ENCODE measurements at places on chromosomes 1 and 21. TPM values are rescaled to one million over a fixed set of nuclear protein-coding genes. Genes with fewer than 3 reads are reported as not detected.

DNA sequence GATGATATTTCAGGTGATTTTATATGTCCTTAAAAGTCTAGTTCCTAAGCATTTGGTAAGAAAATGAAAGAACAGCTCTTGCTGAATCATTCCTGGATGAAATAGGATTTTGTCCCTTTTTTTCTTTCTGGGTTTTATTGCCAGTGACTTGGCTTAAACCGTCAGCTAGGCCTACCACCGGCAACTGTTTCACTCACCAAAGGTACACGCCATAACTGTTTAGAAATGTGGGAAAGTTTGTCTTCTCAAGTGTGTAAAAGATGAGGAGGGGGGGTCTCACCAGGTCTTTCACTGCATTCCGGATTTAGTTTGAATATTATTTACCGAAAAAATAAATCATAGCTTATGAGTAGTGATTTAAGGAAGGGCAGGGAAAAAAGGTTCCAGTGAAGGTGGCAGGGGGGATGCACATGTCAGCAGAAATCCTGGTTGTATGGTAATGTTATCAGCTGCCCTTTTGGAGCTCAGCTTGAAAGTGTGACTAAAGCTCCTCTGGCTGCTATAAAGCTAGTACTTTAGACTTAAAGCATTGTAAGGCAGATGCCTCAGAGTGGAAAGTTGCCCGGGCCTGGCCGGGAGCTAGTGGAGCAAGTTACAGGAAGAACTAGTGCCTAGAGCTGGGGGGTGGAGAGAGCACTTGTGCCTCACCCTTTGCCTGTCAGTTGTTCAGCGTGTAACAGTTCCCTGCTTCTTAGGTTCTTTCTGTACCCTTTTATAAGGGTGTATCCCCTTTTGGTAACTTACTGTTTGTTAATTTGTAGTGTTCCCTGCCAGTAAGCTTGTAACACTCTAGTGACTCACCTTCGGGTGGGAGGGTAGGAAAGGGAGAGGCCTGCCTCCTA lies 3.1 kb downstream of the ATP1A1 start:
- DNase-seq: peak; percentile 86

- no peak for DNase-seq
Observed at GRCh38 chr1:167713330-167714081, 8.3 kb upstream of the MPZL1 start.

ITLN2 gene
- total RNA-seq: not detected

- no peak for DNase-seq
Observed at GRCh38 chr1:207882692-207883091, 28.2 kb downstream of the CD34 start.

DNA sequence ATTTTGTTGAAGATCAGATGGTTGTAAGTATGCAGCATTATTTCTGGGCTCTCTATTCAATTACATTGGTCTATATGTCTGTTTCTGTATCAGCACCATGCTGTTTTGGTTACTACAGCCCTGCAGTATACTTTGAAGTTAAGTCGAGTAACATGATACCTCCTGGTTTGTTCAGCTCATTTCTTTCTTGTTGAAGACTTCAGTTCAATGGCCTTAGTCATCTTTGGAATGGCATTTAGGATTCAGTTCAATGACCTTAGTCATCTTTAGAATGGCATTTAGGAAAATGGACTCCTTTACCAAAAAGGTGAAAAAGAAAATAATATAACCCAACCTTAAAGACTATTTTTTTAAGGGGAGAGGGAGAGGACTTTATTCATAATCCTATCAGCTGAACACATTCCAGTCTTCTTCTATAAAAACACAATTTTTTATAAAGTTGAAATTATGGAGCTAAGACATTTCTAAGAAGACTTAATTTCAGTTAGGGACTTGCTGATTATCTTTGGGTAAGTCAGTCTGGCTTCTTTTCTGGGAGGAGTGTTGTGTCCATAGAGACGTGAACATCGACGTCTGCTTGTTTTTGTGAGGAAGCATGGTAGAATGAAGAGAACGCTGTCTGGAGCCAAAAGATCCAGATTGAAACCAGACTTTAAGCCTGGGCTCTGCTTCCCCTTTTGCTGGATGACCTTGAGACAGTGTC lies 48.3 kb downstream of the DDR2 start:
- DNase-seq: peak; percentile 75

GRCh38 chr1:23167353-23168078 lies 1.1 kb downstream of the LUZP1 start:
- DNase-seq: no peak

GRCh38 chr1:18946550-18947381 lies 9.7 kb downstream of the IFFO2 start:
- no peak for DNase-seq

GRCh38 chr1:241479294-241479693 lies 40.3 kb downstream of the FH start:
- no peak for DNase-seq

DNA sequence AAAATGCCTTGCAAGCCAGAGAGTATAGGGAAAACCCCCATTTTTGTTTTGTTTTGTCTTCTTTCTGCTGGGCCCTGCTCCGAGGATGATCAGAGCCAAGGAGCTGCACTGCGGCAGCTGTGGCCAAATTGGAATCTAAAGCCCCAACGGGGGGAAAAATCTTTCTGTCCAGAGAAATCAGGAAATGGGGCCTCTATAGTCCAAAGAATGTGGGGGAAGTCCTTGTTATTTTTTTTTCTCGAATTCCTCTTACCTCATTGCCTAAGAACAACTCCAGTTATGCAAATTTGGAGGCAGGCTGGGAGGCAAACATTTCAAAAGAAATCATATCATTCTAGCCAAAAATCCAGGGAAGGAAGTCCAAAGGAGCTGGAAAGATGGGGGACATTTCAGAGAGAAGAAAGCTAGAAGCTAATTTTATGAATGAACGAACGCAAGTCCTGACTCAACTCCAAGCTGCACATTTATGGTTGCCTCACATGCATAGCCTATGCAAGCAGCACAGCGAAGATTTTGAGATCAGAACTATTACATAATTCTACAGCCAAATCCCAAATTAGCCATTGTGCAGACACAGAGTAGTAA lies 263.2 kb downstream of the KCTD3 start:
- no peak for DNase-seq

GRCh38 chr21:42231756-42232155 lies 12.8 kb downstream of the ABCG1 start:
- no peak for DNase-seq

PODN gene
- not detected for total RNA-seq

FCER1A gene
- not detected for total RNA-seq

UBIAD1 gene
- 21.2 TPM for total RNA-seq

GRCh38 chr1:42138586-42138985 lies 14.6 kb upstream of the GUCA2B start:
- DNase-seq: no peak

LRRC53 gene
- total RNA-seq: not detected

DCLRE1B gene
- 14.9 TPM for total RNA-seq

TMEM269 gene
- 0.03 TPM for total RNA-seq

- peak; percentile 57 for DNase-seq
Observed at GRCh38 chr1:36156329-36157114, 562 bp downstream of the MAP7D1 start.

DNA sequence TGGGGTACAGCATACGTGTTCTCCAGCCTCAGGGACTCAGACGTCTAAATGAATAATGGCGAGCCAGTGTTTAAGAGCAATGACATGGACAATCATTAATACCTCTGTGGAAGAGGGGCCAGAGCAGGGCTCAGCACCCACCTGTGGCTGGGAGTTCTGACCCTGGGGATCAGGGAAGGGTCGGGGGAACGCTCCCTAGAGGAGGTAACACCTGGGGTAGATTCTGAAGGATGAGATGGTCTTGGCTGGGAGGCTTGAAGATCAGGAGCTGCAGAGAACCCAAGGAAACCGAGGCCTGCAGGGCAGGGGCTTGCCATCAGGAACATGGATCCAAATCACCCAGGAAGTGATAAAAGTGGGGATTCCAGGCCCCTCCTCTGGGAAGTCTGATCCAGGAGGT lies 138.2 kb upstream of the RUNX3 start:
- DNase-seq: no peak

DNA sequence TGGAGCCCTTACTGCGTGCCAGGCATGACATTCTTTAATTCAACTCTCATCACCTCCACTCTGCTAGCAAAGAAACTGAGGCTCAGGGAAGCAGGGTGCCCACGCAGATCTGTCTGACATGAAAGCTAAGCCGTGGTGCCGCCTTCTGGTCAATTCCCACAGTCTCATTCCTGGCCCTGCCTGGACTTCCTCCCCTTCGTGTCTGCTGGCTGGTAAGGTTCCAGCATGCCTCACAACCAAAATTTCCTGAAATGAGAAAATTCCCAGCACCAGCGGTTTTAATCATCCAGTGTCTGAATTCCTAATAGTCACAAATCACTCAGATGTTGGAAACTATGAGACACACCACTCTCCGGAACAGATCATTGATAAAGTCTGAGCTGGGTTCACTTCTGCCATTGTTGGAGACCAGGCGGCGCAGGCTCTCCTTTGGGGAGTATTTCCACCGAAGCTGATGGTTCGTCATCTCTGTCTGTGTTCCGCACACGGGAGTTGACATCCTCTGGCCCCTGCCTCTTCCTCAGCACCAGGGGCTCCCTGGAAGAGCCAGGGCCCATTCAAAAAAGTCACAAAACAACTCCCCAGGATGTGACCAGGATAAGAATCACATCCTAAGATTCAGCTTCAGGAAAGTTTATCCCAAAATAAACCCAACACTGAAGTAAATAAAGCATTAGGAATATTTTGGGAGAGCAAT lies 167.7 kb downstream of the PLPP3 start:
- no peak for DNase-seq

TMEM125 gene
- total RNA-seq: not detected

- DNase-seq: no peak
Observed at GRCh38 chr1:158290321-158290844, 660 bp downstream of the CD1C start.

DNA sequence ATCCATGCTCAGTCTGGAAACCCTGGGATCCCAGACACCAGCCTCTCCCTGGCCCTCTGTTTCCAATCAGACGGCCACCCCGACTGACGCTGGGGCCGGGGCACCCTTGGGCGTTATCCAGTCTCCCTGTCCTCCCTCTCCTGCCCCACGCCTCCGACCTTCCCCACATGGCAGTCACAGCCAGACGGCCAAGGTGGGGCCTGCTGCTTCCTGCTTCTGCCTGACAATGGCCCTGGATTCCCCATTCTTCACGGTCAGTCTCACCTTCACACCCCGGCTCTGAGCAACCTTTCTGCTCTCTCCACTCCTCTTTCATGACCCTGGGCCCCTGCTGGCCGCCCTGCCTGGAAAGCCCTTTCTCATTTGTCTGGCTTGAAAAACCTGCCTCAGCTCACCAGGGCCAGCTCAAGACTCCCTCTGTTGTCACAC lies 6.6 kb downstream of the GNG4 start:
- no peak for DNase-seq

GRCh38 chr1:179217943-179218507 lies 11.5 kb downstream of the ABL2 start:
- DNase-seq: no peak

PLPP3 gene
- total RNA-seq: 10.4 TPM

DNA sequence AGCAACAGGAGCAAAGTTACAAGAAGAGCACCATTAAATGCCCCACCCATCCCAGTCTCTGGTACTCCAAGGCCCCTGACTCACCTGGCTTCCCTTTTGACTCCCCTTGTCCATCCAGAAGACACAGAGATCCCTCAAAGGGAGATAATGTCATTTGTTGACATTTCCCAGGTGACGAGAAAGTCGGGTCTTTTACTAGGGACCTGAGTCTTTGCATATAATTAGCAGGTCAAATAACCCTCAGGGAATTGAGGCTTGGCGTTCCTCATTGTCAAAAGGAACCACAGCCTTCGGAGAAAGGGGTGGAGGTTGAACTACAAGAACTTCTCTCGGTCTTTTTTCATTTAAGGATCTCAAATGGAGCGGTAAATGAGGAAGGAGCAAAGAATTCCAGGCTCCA lies 133.2 kb downstream of the PROX1 start:
- no peak for DNase-seq

GRCh38 chr21:41965045-41965444 lies 11.2 kb upstream of the C2CD2 start:
- no peak for DNase-seq

Measured in HT1080 (cell line).